ENCODE measurements at places on chromosomes 16 and 17. TPM values are rescaled to one million over a fixed set of nuclear protein-coding genes. Genes with fewer than 3 reads are reported as not detected.
A peak's percentile ranks its signal among the peaks of the same experiment; 100 is the strongest.

Gene SPATA22
- not detected for polyA plus RNA-seq

Gene IL34
- polyA plus RNA-seq: 0.84 TPM

Gene CCL16
- polyA plus RNA-seq: not detected

Gene KCTD19
- polyA plus RNA-seq: not detected

Gene GSDMA
- polyA plus RNA-seq: 7.8 TPM

Gene FNDC8
- not detected for polyA plus RNA-seq

- no peak for DNase-seq
Measured at GRCh38 chr17:76528528-76529223, 8.8 kb downstream of the CYGB start.

GRCh38 chr17:64781014-64781756 lies 119.1 kb upstream of the SMURF2 start:
- DNase-seq: peak; percentile 42

GRCh38 chr17:75490173-75490743 lies 25.1 kb downstream of the CASKIN2 start:
- DNase-seq: no peak

- no peak for DNase-seq
Measured at GRCh38 chr16:85437166-85438052, 175.7 kb upstream of the GSE1 start.

- DNase-seq: no peak
Measured at GRCh38 chr16:48612611-48613010, 2.6 kb upstream of the N4BP1 start.

GRCh38 chr17:43367737-43368242 lies 31.0 kb upstream of the ARL4D start:
- DNase-seq: peak; percentile 99

DNA sequence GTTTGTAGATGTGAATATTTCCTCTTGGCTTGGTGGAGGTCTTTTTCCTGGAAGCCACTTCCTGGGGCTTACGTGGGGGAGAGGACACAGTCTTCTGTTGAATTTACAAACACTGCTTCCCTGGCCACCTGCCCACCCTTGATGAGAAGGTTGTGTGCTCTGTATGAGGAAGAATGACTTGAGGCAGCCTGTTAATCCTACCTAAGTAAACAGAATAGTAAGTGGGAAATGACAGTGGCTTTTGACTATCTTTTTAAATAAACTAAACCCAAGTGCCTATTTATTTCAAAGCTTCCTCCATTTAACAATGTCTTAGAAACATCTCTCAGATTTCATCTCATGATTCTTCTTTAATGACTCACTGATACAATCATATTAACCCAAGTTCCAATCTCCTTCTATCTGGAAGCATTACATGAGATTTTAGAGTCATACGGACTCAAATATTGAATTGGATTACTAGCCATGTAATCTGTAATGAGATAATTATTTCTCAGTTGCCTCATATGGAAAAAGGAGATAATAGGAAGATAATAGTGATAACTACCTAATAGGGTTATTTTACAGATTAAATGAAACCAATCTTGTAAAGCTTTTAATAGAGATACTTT lies 96.6 kb upstream of the SMIM36 start:
- no peak for DNase-seq

GRCh38 chr17:4721203-4722135 lies 9.8 kb upstream of the MED11 start:
- no peak for DNase-seq

GRCh38 chr16:89599451-89599858 lies 14.0 kb upstream of the DPEP1 start:
- peak; percentile 41 for DNase-seq

DNA sequence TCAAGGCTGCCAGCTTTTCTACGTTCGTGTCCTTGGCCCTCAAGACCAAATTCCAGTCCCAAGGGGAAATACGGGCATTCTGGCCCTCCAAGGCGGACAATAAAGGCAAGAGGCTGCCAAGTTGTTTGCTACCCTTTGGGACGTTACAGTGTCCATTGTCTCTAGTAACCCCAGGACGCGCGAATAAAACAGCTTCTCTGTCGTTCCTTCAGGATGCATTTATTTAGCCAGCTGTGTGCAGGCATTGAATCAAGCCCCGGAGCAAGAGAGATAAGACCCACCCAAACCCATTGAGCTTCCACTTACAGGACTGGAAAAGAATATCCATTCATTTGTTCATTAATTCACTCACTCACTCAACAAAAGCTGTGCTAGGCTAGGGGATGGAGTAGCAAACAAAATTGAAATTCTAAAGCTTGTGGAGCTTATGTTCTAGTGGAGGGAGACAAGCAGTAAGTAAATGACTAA lies 656 bp downstream of the MRPL58 start:
- DNase-seq: no peak

DNA sequence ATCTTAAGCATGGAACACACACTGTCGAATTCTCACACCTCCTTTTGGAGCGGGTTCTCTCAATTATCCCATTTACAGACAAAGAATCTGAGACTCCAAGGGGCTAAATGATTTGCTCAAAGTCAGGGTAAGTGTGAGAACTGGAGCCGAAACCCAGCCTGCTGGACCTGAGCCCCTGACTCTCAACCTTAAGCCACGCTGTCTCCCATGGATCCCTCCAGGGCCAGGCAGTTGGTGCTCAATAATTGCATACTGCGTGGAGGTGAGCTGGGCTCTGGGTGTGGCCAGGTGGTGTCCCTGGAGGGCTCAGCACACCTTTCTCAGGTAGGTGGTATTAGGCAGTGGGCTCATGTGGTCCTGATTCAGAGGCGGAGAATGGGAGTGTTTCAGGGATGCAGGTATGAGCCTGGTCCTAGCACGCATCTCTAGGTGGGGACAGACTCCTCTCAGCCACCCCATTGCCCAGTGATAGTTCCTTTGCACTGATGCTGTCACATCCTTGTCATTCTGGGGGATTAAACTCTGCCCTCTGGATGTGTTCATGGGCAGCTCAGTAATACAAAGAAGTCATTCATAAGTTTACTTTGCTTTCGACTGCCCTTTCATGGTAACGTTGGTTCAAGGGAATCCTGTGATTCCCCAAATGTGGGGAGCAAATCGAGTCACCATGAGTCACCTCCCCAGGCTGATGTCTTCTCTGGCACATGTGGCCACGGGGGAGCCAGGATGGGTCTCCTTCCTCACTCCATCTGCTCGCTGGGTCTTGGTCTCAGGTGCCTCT lies 399.5 kb upstream of the TNRC6C start:
- DNase-seq: peak; percentile 66

GRCh38 chr17:76635039-76635438 lies 8.5 kb downstream of the ST6GALNAC1 start:
- no peak for DNase-seq

GRCh38 chr16:83769397-83770008 lies 38.3 kb upstream of the HSBP1 start:
- no peak for DNase-seq

DNA sequence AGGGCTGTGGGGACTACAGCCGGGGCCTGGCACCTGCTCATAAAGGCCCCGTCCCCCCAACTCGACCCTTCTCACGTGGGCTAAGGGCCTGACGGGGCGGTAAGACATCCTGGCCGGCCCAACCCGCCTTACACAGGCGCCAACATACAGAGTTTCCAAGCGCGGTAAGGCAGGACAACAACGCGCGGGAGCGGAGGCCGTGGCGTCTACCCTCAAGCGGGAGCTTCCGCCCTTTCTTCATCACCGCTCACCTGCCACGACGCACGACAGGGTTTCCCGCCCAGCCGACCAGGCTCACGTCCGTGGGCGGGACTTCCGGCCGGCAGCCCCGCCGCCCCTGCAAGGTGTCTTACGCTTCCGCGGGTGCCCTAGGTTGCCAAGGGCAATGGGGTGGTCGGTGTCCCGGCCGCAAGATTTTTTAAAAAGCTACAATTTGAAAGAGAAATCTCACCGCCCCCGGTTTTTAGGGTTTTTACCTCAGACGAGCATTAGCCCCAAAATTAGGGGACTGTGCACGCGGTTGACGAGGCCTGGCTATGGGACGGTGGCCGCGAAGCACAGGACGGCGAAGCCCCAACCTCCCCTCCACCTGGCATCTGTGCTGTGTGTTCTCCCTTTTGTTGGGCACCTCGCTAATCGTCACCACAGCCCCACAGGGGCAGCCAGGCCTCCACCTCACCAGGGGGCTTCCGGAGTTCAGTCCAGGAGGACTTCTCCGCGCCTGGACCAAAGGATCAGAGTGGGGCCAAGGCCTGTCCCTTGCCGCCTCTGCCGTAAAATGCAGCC lies at the start of gene TERB1:
TSS of gene TERB1 (minus strand) at position 265 of the 786 bp plus-strand sequence. CDS start 4,786 bp downstream, outside the sequence.
- DNase-seq: no peak

GRCh38 chr17:61524319-61524718 lies 66.7 kb downstream of the NACA2 start:
- DNase-seq: no peak

DNA sequence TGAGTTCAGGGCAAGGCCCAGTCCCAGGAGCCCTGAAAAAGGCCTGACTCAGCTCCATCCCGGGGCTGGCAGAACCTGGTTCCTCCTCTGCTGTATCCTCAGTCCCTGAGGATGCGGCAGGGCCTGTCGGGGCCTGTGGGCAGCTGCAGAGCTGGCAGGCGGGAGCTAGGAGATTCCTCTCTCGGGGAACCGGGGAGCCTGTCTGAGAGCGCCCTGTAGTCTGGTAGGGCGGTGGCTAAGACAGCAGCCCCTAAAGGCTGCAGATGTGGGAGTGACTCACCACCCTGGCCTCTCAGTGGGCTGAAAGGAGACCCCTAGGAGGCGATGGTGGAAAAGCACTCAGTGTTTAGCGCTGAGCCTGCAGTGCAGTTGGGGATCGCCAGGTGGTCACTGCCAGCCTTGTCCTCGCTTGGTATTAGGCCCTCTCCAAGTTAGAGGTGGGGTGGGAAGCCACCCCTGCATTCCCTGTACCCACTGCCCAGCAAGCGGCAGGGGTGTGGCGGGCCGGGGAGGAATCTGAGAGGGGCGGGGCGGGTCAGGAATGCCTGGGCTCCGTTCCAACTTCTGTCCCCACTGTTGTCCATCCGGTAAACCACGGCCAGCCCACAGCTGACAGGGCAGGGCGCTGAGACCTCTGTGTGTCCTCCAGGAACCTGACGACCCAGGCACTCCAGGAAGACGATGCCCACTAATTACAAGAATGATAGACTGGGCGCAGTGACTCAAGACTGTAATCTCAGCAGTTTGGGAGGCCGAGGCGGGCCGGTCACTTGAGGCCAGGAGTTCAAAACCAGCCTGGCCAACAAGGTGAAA lies 29.5 kb upstream of the CDH1 start:
- peak; percentile 97 for DNase-seq

DNA sequence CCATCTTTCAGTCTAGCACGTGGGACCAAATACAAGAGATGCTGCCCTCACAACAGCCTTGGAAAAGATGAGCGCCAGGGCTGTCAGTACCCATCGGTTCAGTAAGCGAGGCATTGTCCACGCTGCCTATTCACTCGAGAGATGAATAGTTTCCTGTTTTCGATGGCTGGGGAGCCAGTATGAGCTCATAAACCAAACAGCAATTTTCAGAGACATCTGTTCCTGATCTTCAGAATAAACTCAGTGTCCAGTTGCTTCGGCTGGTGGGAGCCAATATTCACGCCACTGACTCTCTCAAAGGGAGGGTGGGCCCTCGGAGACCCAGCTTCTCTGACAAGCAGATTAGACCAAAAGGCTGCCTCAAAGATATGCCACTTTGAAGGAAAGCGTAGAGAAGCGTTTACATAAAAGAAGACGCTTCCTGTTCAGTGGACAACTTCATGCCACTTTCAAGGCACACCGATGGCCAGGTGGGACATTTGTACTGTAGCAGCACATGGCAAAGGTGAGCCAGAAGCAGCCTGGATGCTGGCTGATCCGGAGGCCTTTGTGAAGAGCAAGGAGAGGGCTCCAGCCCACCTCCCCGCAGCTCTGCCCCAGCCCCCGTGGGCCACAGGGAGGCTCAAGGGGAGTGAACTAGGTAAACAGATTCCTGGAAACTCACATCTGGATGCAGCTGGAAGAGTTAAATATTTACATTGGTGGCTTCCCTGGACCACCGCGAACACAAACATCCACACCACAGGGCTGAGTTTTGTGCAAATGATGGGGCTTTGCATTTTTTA lies 6.0 kb downstream of the TIMM22 start:
- no peak for DNase-seq

DNA sequence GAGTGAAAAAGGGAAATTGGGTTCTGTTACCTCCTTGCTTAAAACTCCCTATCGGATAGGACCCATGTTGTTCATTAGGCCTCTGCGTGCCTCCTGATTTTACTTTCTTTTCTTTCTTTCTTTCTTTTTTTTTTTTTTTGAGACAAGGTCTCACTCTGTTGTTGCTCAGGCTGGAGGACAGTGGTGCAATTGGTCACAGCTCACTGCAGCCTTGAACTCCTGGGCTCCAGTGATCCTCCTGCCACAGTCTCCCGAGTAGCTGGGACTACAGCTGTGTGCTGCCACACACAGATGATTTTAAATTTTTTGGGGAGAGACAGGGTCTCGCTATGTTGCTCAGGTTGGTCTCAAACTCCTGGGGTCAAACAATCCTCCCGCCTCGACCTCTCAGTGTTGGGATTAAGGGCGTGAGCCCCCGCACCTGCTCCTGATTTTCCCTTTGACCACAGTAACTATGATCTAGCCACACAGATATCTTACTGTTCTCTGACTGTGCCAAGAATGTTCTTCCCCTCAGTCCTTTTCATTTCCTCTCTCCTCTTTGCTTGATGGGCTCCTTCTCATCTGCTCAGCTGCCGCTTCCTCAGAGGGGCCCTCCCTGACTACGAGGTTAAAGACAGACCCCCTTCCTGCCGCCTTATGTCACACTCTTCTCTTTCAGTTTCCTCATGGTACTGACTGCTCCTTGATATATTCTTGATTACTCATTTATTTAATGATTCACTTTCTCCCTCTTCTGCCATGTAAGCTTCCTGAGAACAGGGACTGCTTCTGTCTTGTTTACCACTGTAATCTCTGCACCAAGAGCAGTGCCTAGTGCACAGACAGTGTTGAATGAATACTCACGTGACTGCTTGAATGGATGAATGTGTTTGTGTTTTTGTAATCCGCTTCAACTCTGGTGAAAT lies 44.3 kb downstream of the LCMT1 start:
- DNase-seq: peak; percentile 14

GRCh38 chr17:77353684-77354419 lies 213.1 kb downstream of the SEC14L1 start:
- no peak for DNase-seq

GRCh38 chr17:1899403-1900000 lies 69.7 kb downstream of the RPA1 start:
- DNase-seq: no peak

GRCh38 chr16:89257281-89257731 lies 39.8 kb downstream of the ZNF778 start:
- no peak for DNase-seq

GRCh38 chr17:1783834-1784611 lies 22.2 kb downstream of the SERPINF1 start:
- DNase-seq: peak; percentile 46

GRCh38 chr16:73384506-73385089 lies 336.7 kb upstream of the ZFHX3 start:
- no peak for DNase-seq

Measured in mammary epithelial cell (primary cell).